ENCODE measurements at places on chromosomes 5 and 9.

GRCh38 chr9:70030156-70030555 lies 13.5 kb upstream of the MAMDC2 start:
- DNase-seq = no peak

- no peak for DNase-seq
Observed at GRCh38 chr9:883011-883410, 41.5 kb downstream of the DMRT1 start.

DNA sequence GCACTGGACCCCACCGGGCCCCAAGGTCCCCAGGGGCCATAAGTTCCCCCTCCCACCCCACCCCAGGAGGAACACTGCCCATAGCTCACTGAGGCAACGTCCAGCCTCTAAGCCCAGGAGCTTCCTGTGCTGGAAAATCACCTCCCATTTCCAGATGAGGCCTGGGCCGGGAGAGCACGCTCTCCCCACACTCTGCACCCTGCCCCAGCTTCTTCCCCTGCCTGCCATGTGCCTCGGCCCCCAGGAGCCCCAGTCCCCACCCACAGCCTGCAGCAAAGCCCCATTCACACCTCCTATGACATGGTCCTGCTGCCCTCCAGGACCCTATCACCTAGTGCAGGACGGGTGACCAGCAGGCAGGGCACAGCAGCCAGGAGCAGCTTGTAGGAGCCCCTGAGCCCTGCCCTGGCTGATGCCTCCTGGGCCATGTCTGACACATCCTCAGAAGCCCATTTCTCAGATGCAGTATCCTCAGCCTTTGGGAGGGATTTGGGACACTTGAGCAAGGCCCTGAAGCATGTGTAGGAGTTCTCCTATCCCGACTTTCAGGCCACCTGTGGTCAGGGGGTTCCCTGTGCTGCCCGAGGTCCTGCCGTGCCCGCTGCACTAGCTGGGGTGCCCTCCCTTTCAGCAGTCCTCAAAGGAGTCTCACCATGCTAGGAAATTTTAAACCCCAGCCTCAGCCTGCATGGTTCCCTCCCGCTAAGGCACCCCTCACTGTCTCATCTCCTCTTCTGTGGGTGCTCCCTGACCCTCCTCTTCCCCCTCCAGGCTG lies 119.4 kb upstream of the FOXD4L5 start:
- no peak for DNase-seq

- DNase-seq = no peak
Observed at GRCh38 chr5:93438124-93438523, 142.9 kb downstream of the NR2F1-AS1 start.

GRCh38 chr5:149807176-149807575 lies 77.1 kb downstream of the PPARGC1B start:
- DNase-seq = no peak

- DNase-seq = no peak
Observed at GRCh38 chr9:37963936-37964739, 60.2 kb upstream of the SLC25A51 start.

DNA sequence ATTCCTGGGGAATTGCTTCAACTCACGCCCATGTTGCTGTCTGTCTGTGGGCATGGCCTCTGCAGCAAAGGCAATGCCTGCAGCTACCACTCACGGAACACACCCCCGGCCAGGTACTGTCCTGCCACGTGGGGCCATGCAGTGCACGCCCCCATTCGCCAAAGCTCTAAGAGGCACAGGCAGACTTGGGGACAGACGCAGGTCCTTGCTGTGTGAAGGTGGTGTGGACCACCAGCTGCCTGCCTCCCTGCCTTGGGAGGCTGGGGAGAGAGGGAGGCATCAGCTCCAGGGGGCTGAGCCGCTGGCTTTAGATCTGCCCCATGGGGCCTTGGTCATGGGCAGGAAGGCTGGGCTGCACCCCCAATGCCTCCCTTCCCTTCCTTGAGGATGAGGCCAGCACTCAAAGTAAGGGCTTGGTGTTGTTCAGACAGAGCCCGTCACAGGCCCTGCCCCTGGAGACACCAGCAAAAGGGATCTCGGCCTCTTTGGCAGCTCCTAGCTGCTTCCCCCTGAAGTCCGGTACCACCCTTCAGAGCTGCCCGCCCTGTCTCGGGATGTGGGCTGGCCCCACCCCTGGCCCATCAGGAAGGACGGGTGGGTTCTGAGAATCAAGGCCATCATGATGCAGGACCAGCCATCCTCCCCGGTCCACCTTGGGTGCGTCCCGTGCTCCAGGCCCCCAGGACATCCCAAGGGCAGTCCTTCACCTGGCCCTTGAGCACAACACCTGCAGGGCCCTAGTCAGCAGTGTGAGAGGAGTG lies 2.3 kb downstream of the GRIN1 start:
- no peak for DNase-seq

GRCh38 chr9:20990867-20991266 lies 40.6 kb downstream of the HACD4 start:
- no peak for DNase-seq

DNA sequence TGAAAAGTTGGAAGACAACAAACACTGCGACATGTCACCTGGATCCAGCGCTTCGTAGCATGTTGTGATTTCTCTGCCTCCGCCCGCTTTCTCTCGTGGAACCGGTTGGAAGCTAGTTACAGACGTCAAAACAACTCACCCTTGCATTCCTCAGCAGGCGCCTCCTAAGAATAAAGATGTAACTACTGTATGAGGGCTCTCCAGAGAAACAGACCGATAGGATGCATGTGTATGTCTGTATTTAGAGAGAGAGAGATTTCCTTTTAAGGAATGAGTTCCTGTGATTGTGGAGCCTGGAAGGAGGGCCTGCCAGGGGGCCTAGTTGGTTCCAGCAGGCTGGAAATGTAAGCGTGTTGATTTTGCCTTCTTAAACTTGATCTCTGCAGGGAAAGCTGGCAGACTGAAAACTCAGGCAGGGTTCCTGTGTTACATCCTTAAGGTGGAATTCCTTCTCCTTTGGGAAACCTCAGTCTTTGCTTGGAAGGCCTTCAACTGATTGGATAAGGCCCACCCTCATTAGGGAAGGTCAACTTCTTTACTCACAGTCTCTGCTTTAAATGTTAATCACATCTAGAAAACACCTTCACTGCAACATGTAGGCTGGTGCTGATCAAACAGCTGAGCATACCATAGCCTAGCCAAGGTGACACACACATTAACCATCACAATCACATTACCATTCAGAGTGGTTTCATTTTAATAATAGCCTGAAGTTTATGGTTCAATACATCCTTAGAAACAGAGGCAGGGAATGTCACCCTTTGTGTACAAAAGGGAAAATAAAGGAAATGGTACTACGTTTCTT lies 163.8 kb downstream of the SYK start:
- DNase-seq = no peak

DNA sequence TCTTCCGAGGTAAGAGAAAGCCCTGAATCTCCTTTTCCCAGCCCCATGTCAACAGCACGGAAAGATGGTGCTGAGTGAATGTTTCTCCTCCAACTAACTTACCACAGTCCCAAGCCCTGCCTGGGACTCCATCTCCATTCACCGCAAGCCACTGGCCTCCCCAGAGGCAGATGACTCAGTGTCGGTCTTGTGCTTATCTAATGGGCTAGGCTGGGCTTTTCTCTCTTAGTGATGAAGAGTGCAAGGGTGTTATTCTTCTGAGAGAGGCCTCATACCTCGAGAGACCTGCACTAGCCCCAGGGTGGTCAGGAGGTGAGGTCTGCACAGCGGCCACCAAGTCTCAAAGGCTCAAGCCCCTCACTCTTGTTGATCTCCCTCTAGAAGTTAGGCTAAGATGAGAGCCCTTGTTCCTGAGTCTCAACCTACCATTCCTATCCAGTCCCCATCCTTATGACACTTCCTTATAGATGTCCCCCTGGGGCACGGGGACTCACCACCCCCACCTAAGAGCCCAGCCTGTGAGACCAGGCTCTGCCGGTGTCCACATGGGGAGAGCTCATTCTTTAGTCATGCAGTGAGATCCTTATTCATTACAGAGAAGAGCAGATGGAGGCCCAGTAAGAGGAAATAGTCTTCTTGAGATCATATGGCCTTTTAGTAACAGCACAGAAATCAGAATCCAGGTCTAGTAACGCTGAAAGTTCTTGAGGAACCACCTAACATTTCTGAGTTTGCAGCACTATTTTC lies 127.0 kb downstream of the SAXO1 start:
- DNase-seq = no peak

GRCh38 chr5:160492565-160492964 lies 70.9 kb downstream of the PTTG1 start:
- DNase-seq = no peak

- no peak for DNase-seq
Observed at GRCh38 chr9:131528886-131529505, 2.1 kb downstream of the UCK1 start.

GRCh38 chr9:137057545-137057944 lies 3.7 kb upstream of the ENTPD2 start:
- DNase-seq = no peak

DNA sequence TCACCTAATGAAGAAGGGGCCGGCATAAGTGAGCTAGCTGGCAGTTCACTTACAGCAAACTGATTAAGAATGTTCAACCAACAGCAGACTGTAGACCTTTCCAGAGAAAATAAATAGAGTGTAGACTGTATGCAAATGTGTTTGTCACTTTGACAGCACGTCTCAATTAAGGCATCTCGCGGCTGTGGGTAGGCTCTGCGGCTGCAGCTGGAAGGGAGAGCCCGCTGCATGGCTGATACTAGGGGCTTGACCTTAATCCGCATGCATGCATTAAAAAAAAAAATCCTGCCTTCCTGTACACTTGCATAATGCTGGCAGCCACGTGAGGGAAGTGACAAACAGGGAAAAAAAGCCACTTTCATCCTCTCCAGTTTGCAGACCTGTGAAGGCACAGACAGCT lies 82.3 kb downstream of the CRB2 start:
- no peak for DNase-seq

DNA sequence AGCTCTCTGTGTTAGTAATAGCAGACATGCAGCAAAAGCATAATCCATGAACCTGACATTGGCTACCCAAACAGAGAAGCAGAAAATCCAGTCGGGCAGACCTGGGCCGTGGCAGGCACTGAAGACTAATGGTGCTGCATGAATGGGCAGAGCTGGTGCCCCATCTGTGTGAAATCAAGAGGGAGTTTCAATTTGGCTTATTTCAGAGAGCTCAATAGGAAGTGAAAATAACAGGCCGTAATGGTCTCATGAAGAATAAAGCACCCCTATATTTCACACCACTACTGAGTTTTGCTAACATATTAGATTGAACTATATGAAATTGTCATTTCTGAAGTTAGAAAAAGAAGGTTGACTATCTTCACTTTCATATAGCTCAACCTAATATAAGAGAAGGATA lies 149.7 kb downstream of the ENC1 start:
- no peak for DNase-seq

GRCh38 chr5:128579639-128580038 lies 41.6 kb upstream of the FBN2 start:
- no peak for DNase-seq

GRCh38 chr9:80804873-80805272 lies 884.5 kb downstream of the TLE1 start:
- no peak for DNase-seq

GRCh38 chr5:149161026-149161687 lies 19.9 kb downstream of the ABLIM3 start:
- DNase-seq = no peak

DNA sequence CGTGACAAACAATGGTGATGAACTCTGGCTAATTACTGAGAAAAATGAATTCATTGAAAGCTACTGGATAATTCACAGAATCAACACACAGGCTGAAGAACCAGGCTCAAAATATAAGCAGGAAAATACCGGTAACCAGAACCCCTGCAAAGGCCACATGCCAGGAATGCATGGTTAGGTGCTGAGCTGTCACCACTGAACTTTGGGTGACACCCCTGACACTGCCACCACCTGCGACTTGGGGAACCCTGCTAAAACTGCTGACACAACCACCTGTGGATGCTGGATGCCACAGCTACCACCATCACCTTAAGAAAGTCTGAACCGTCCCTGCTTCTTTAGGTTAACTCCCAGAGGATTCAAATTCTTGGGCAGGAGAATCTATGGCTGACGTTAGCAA lies 72.0 kb upstream of the NR4A3 start:
- no peak for DNase-seq

- DNase-seq = no peak
Observed at GRCh38 chr9:87888501-87888900, 5.8 kb downstream of the SPATA31E1 start.

GRCh38 chr5:58818465-58818864 lies 235.6 kb downstream of the RAB3C start:
- DNase-seq = no peak

DNA sequence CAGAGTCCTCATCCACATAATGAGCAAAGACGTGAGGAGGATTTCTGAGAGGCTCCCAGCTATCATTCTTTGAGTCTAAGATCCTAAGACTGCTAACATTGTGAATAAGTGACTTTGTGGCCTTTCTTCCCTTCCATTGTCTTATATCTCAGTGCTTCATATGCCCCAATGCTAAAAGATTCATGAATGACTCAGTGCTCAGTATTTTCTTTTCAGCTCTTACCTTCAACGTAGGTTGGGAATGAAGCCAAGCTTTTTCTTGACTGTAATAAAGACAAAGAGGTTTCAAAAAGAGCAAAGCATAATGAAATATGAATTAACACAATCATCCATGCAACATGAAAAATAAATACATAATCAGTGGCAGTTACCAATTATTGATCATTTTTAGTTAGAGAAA lies 146.4 kb downstream of the ENTREP1 start:
- no peak for DNase-seq

DNA sequence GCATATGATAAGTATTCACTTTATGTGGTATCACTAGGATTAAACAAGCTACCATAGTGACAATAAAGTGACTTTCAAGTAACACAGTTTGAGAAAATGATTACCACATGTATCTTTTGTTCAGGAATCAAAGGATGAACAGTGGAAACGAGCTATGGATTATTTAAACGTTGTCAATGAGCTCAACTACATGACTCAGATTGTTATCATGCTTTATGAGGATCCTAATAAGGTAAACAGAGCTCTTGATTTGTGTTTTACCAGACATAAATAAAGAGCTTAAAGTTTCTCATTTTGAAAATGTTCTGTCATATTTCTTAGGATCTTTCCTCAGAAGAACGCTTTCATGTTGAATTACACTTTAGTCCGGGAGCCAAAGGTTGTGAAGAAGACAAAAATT lies 57.4 kb downstream of the PPIP5K2 start:
- no peak for DNase-seq

DNA sequence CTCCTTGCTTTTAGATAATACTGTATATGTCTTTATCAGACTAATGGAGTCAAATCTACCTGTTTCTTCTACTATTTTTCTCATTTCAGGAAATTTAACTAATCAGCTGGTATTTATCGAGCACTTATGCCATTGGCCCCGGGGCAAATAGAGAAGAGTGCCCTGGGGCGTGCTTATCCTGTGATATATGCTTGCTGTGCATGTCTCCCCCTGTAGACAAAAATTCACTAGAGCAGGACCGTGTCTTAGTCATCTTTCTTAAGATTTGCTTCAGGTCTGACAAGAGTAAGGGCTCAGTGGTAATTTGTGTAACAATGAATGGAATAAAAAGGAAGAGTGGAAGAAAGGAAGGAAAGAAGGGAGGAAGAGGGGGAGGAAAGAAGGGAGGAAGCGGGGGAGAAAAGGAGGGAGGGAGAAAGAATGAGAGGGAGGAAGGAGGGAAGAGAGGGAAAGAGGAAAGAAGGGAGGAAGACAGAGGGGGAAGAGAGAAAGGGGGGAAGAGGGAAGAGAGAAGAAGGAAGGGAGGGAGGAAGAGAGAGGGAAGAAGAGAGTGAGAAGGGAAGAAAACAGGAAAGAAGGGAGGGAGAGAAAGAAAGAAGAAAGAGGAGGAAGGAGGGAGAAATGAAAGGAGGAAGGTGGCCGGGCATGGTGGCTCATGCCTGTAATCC lies 295.7 kb upstream of the PANK3 start:
- DNase-seq = no peak
